Stimulated activated naive CD4-positive, alpha-beta T cell (primary cell): ENCODE measurements at places on chromosomes 6 and 20.

DNA sequence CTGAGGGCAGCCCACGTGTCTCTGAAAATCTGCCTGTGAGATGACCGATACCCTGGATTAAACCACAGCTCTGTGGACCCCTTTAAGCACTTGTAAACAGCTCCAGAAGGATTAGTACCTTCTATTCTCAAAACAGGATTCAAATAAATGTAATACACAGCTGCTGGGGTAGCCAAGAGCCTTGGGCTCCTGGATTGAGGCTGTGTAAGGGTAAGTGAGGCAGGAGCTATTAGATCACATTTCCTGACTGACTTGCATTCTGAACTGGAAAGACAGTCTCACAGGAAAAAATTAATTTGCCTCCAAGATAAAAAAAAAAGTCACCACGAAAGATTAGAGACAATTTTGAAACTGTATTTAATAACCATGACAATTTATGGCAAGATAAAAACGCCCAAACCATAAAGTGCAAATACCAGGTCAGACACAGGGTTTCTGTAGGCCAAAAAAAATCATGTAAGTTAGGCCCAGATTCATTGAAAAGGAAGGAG, 78.0 kb downstream of the TRMT11 start:
- no peak for DNase-seq

DNA sequence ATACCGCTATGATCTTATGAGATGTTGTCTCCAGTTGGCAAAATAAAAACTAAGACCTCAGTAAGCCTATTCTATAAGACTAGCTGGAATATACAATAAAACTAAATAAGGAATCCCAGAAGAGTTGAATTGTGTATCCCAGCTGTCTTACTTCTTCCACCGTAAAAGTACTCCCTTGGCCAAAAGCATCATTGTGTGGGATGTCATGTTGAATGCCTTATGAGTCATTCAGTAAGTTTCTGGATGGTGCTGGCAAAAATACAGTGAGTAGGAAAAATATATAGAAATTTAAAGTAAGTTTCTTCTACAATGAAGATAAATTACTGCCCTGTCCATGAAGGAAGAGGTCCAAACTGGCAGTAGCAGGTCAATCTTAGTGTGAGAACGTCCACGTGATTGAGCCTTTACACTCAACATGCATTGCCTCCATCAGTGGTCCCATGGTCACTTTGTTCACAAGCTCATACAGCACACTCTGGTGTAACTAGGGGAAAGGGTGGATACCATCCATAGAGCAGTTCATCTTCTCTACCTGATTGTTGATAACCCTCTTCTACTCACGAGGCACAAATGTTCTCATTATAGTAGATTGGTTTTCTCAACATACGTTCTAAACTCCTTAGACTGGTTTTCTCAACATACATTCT, 13.7 kb upstream of the ZNF318 start:
- no peak for DNase-seq

DNA sequence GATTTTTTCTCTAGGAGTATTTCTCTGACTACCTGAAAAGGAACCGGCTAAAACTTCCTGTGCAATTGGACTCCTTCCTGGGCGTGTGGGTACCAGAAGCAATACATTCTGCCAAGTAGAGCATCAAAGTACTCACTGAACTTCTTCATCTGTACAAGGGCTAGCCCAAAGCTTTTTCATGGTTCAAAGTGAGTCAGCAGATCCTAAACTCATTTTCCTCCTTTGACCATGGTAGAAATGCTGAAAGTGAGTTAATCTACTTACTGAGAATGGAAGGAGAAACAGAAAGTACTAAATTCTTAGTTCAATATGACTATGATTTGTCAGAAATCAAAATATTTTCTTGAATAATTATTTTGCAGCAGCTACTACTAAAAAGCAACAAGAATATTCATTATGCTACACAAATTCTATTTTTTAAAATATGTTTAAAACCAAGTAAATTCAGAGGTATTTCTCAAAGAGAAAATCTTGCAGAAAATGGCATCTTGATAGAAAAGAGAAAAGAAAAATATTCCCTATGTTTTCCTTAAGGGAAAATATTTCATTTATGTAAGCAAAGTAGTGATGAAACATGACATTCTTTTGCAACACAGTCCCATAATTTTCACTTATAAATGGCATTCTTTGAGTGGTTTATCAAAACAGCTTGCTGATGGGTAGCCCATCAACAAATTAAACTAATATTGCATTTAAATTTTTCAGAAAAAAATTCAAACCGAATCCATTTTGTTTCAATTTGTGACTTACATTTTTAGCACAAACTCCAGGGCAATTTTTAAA, 3.7 kb upstream of the BEND6 start:
- DNase-seq = no peak

DNA sequence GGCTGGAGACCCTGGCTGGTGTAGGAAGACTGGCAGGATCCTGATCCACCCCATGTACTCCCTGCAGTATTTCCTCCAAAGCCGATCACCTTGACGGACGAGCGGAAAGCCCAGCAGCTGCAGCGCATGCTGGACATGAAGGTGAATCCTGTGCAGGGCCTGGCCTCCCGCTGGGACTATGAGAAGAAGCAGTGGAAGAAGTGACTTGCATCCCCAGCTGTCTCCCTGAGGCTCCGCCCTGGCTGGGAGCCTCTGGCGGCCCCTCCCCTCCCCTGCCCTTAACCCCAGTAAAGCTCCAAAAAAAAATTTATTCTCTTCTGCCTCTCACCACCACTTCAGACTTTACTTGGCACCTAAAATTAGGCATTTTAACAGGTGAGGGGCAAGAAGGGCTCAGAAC, 7.0 kb downstream of the COX4I2 start:
- DNase-seq = no peak
